Keratinocyte (primary cell): ENCODE measurements at places on chromosomes 12 and 14.

DNA sequence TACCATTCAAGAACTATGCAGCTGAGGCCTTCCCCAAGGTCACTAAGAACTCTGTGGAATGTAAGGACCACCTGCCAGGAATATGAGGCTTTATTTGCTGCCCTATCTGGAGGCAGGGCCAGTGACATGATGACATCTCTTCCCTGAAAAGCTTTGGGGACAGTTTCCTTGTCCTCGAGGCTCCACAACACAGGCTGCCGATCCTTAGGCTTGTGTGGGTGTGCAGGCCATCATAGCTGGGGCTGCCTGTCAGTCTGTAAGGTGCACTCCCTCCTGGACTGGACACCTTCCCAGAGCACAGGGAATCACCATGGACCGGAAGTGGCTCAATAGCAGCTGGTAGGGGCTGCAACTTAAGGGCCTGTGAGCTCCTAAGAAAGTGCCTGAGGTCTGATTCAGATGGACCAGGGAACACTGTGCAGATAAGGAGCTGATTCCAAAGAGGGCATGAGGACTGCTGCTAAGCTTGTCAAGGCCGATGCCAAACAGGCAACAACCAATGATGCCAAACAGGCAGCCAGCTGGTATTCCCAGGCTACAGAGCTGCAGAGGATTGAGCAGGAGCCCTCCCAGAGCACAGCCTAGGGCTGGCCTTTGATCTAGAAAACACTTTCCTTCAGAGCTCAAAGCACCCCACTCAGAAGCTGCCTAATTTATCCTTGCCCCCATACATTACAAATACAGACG lies 84.3 kb downstream of the CRACR2A start:
- no peaks in the 10 kb centered on the region for H3K36me3 ChIP-seq
- no peak overlapping the region for H3K27ac ChIP-seq
- H3K4me3 ChIP-seq = no peak overlapping the region
- H3K4me1 ChIP-seq = peaks cover 14% of the 10 kb centered on the region

GRCh38 chr14:29601616-29602015 lies 326.0 kb downstream of the PRKD1 start:
- H3K4me1 ChIP-seq = no peaks in the 10 kb centered on the region
- no peak overlapping the region for H3K27ac ChIP-seq
- no peak for DNase-seq
- H3K27me3 ChIP-seq = no peaks in the 10 kb centered on the region
- no peak overlapping the region for H3K4me3 ChIP-seq

GRCh38 chr12:15708396-15709076 lies 80.7 kb downstream of the EPS8 start:
- H3K36me3 ChIP-seq = no peaks in the 10 kb centered on the region
- peaks cover 4% of the 10 kb centered on the region for H3K4me1 ChIP-seq
- DNase-seq = no peak
- H3K27me3 ChIP-seq = no peaks in the 10 kb centered on the region

DNA sequence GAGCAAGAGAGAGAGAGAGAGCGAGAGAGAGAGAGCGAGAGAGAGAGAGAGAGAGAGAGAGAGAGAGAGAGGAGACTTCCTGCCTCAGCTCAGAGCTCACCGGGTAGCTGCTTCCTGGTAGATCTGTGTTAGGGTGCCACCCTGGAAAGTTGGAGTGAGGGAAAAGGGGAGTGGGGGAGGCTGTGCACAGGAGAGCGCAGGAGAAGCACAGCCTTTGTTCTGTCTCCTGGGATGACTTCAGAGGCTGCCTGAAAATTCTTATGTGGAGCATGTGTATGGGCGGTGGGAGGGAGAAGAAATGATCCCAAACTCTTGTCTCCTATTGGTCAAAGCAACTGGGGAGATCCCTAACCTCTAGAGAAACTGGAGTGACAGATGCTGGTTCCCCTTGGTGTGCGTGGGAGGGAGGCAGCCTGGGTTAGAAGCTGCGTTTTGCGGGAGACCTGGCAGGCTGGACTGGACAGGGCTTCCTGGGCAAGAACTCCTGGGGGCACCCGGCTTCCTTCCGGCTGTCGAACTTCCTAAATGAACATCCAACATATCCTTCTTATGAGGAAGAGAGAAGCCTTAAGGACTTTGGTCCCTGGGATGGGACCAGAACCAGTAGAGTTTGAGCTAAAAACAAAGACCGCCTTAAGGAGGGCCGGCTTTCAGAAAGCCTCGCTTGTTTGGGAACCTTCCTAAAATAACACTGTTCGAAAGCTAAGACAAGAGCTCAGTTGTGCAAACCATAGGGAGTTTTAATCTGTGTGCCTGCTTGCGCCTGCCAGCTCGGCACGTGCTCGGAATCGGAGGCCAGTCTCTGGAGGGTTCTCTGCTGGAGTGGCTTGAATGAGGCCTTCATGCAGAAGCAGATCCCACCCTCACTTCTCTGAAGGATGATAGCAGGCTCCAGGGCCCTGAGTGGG lies 30.4 kb upstream of the BEGAIN start:
- no peak for DNase-seq
- H3K4me1 ChIP-seq = peaks cover 7% of the 10 kb centered on the region

GRCh38 chr12:81874166-81874565 lies 115.0 kb upstream of the PPFIA2 start:
- no peak overlapping the region for H3K27ac ChIP-seq
- no peak for DNase-seq
- H3K4me1 ChIP-seq = no peaks in the 10 kb centered on the region
- no peaks in the 10 kb centered on the region for H3K27me3 ChIP-seq
- H3K4me3 ChIP-seq = no peak overlapping the region

- no peaks in the 10 kb centered on the region for H3K36me3 ChIP-seq
- no peak overlapping the region for H3K27ac ChIP-seq
- peaks cover 7% of the 10 kb centered on the region for H3K27me3 ChIP-seq
- no peak overlapping the region for H3K4me3 ChIP-seq
- DNase-seq = no peak
- H3K4me1 ChIP-seq = no peaks in the 10 kb centered on the region
Observed at GRCh38 chr14:71187633-71188356, 280.5 kb downstream of the PCNX1 start.

- DNase-seq = no peak
- H3K27me3 ChIP-seq = no peaks in the 10 kb centered on the region
- H3K27ac ChIP-seq = no peak overlapping the region
- no peak overlapping the region for H3K4me3 ChIP-seq
Observed at GRCh38 chr14:95770777-95771176, 56.9 kb upstream of the TCL1A start.

GRCh38 chr14:53670701-53671100 lies 285.9 kb downstream of the BMP4 start:
- no peak overlapping the region for H3K27ac ChIP-seq
- no peak overlapping the region for H3K4me3 ChIP-seq
- no peaks in the 10 kb centered on the region for H3K4me1 ChIP-seq
- no peaks in the 10 kb centered on the region for H3K27me3 ChIP-seq
- no peaks in the 10 kb centered on the region for H3K36me3 ChIP-seq
- DNase-seq = peak; percentile 57

GRCh38 chr14:99072433-99072832 lies 199.6 kb downstream of the BCL11B start:
- H3K36me3 ChIP-seq = no peaks in the 10 kb centered on the region
- H3K4me3 ChIP-seq = no peak overlapping the region
- DNase-seq = no peak
- no peaks in the 10 kb centered on the region for H3K27me3 ChIP-seq
- H3K4me1 ChIP-seq = no peaks in the 10 kb centered on the region

DNA sequence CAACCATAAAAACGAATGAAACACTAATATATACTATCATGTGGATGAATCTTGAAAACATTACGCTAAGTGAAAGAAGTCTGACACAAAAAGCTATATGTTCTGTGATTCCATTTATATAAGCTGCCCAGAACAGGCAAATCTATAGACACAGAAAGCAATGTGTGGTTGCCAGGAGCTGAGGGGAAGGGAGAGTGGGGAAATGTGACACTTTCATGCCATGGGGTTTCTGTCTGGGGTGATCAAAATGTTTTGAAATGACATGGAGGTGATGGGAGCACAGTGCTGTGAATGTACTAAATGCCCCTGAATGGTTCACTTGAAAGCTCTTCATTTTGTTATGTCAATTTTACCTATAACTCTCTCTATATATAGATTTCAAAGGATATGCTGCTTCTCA lies 30.1 kb downstream of the ATG14 start:
- no peak for DNase-seq
- H3K4me1 ChIP-seq = no peaks in the 10 kb centered on the region
- no peak overlapping the region for H3K4me3 ChIP-seq

DNA sequence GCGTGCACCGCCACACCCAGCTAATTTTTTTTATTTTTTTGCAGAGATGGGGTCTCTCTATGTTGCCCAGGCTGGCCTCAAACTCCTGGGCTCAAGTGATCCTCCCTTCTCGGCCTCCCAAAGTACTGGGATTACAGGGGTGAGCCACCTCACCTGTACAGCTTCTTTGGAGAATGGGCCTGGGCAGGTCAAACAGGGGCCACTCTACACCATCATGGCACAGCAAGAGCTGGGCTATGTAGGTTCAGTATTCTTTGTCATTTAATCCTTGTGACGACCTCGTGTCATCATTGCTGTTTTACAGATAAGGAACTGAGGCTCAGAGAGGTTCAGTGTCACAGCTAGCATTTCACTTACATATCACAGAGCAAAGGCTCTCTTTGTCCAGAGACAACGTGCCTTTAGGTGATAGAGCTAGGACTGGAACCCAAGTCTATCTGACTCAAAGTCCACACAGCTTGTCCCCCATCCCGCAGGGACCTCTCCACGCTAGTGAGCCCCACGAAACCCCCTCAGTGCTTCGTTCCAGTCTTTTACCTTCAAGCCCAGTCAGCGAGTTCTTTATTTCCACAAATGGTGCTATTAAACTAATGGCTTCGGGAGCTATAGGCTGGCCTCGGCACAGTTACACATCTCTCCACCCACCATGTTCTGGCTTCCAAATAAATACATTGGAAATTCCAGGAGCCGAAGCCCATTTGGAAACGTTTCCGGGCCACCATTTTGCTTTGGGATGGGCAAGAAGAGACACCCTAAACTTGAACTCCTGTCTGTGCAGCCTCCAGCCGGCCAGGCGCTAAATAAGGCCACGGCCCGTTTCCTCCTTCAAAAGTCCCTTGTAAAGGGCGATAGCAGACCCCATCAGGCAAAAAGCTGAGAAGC lies 660 bp upstream of the MAP1LC3B2 start:
- no peaks in the 10 kb centered on the region for H3K36me3 ChIP-seq
- no peak overlapping the region for H3K4me3 ChIP-seq
- H3K4me1 ChIP-seq = peaks cover 16% of the 10 kb centered on the region
- no peak for DNase-seq
- peak overlapping the region; percentile 80 for H3K27ac ChIP-seq

- H3K4me1 ChIP-seq = no peaks in the 10 kb centered on the region
- H3K27me3 ChIP-seq = no peaks in the 10 kb centered on the region
- peaks cover 3% of the 10 kb centered on the region for H3K36me3 ChIP-seq
- no peak overlapping the region for H3K4me3 ChIP-seq
- no peak for DNase-seq
- H3K27ac ChIP-seq = no peak overlapping the region
Observed at GRCh38 chr12:47160316-47161244, 80.8 kb upstream of the AMIGO2 start.

- no peak overlapping the region for H3K27ac ChIP-seq
- H3K36me3 ChIP-seq = no peaks in the 10 kb centered on the region
- no peak for DNase-seq
- H3K4me3 ChIP-seq = no peak overlapping the region
- no peaks in the 10 kb centered on the region for H3K27me3 ChIP-seq
Observed at GRCh38 chr14:95226801-95227200, 69.5 kb upstream of the DICER1 start.

DNA sequence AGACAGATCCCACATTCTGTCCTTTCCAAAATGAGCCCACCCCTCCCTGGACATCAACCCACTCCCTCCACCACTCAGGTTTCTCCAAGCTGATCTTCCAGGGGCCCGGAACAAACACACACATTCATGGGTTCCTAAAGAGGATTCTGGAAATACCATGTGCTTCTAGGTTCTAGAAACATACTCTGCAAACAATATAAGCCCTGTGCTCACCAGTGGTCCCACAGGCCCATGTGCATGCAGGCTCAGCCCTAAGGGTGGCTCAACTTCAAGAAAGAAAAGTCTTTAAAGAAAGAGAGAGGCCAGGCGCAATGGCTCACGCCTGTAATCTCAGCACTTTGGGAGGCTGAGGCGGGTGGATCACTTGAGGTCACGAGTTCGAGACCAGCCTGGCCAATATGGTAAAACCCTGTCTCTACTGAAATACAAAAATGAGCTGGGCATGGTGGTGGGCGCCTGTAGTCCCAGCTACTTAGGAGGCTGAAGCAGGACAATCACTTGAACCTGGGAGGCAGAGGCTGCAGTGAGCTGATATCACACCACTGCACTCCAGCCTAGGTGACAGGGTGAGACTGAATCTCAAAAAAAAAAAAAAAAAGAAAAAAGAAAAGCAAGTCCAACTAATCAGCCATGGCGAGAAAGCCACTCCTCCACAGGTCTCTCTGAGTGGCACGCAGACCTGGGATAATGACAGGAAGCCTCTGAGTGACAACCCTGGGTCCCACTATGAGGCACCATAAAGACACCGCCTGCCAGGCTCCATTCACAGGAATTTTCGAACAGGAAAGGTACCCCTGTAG lies 59.5 kb upstream of the PNMA1 start:
- no peaks in the 10 kb centered on the region for H3K27me3 ChIP-seq
- H3K36me3 ChIP-seq = no peaks in the 10 kb centered on the region
- H3K27ac ChIP-seq = no peak overlapping the region
- DNase-seq = no peak
- no peak overlapping the region for H3K4me3 ChIP-seq

- DNase-seq = no peak
- H3K4me3 ChIP-seq = no peak overlapping the region
- H3K4me1 ChIP-seq = no peaks in the 10 kb centered on the region
- no peaks in the 10 kb centered on the region for H3K27me3 ChIP-seq
Observed at GRCh38 chr14:77520555-77520954, 21.9 kb upstream of the ISM2 start.

DNA sequence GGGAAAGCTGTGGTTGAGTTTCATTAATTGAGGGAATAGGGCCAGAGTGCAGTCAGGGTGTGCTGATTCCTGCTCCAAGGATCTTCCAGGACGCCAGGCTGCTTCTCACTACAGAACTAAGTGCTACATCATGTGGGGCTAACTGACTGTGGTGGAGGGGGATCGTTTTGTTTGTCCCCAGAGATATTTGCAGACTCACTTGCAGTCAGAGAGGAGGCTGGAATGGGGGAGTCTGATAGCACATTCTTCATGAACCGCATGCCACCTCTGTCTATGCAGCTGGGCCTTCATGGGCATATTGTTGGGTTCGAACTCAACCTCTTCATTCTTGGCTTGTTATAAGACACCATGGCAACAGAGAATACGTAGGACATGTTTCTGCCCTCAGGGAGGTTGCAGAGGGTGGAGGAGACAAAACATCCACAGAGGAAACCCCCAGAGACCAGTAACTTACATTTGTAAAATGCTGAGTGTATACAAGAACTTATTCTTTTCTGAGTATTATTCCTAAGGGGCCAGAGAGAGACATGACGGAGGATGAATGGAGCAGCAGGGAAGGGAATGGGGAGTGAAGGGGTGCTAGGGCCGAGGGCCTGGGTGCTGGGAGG lies 13.0 kb downstream of the KRT7 start:
- H3K27ac ChIP-seq = no peak overlapping the region
- H3K27me3 ChIP-seq = no peaks in the 10 kb centered on the region
- H3K4me1 ChIP-seq = peaks cover 27% of the 10 kb centered on the region
- H3K36me3 ChIP-seq = no peaks in the 10 kb centered on the region
- no peak overlapping the region for H3K4me3 ChIP-seq

GRCh38 chr12:96462571-96463280 lies 26.7 kb upstream of the CFAP54 start:
- no peak for DNase-seq
- H3K4me1 ChIP-seq = peaks cover 14% of the 10 kb centered on the region
- no peak overlapping the region for H3K4me3 ChIP-seq
- H3K27ac ChIP-seq = no peak overlapping the region
- H3K27me3 ChIP-seq = no peaks in the 10 kb centered on the region
